Hematopoietic multipotent progenitor cell treated with erythropoietin and hydrocortisone succinate and interleukin-3 and kit ligand, for 8 days (in vitro differentiated cells): ENCODE measurements at places on chromosomes 1 and 21.

DNA sequence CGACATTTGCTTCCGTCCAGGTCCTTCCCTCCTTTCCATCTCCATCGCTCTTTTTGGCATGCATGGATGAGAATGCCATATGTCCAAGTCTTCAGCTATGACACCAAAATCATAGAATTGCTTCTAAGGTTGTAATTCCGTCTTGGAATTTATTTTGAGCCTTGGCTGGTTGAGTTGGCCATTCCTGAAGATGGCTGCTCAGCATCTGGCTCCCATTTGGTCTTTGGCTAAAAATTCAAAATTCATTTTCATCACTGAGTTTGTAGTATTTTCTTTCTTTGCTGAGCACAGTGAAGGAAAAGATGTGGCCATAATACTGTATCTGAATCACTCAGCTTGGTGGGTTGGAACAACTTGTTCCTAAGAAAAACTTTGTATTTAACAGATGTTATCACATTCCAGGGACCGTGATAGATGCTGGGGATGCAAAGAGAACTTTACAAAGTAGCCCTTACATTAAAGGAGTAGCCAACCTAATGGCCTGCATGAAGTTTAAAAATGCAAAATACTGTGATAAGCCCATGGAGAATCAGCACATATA is 15.6 kb downstream of the JUN start:
- DNase-seq = no peak

- no peak for DNase-seq
Observed at GRCh38 chr1:20724364-20725188, 6.8 kb upstream of the KIF17 start.

DNA sequence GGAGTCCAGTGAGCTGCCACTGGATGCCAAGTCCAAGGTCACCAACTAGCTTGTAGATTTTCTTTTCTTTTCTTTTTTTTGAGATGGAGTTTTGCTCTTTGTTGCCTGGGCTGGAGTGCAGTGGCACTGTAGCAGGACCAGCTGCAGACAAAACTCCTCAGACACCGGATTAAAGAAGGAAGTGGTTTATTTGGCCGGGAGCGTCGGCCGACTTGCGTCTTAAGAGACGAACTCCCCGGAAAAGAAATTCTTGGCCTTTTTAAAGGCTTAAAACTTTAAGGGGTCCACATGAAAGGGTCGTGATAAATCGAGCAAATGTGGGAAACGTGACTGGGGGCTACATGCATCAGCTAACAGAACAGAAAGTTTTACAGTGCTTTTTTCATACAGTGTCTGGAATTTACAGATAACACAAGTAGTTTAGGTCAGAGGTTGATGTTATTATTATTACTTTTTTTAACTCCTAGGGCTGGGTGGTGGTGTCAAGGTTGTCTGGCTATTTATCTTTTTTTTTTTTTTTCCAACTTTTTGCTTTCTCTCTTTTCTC is 36.4 kb upstream of the CFAP126 start:
- DNase-seq = no peak

DNA sequence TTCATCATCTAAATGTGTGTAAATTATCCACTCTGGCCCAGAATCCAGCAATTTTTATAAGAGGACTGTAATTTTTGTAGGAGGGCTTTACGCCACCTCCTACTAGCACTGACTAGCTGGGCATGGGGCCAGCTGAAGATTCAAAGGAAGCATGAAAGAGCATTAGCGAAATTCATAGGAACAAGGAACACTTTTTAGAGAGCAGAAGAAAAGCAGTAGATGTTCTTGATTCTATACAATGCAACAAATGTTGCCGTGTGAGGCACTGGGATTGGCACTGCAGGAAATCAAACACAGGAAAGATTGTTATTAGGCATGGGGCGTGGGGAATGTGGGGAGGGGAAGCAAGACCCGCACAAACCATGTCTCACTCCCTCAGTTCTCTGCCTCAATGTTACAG is 58.4 kb upstream of the PARP1 start:
- no peak for DNase-seq

DNA sequence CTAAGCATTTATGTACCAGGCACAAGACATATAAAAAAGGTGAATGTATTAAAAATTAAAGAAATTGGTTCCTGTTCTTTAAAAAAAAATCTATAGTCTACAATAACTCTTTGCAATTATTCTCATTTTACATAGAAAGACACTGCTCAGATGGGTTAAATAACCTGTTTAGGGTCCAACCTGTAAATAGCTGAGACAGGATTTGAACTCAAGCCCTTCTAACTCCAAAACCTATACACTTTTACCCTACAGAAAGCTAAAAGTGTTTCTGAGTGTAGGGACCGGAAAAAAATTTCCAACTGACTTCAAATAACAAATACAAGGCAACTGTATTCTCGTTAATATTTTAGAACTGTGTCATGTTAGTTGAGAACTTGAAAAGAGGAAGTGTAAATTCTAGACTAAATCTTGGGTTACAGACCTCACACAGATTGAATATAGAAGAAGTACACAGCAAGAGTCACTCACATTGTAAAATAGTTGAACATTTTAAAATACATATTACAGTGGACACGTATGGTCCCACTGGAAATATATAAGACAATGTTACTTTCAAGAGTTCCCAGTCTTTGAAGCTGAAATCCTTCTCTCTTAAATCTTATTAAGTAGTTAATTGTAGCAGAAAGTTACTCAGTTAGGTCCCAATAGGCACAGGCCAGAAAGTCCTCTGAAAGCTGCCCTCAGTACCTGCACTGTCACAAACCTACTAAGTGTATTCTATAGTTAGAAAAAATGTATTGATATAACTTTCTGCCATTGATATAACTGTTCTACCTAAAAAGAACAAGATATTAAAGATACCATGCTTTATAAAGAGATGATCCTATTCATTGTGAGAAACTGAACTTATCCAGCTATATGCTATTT is 7.3 kb downstream of the EDEM3 start:
- no peak for DNase-seq

- no peak for DNase-seq
Observed at GRCh38 chr1:31725134-31725533, 21.3 kb upstream of the COL16A1 start.

DNA sequence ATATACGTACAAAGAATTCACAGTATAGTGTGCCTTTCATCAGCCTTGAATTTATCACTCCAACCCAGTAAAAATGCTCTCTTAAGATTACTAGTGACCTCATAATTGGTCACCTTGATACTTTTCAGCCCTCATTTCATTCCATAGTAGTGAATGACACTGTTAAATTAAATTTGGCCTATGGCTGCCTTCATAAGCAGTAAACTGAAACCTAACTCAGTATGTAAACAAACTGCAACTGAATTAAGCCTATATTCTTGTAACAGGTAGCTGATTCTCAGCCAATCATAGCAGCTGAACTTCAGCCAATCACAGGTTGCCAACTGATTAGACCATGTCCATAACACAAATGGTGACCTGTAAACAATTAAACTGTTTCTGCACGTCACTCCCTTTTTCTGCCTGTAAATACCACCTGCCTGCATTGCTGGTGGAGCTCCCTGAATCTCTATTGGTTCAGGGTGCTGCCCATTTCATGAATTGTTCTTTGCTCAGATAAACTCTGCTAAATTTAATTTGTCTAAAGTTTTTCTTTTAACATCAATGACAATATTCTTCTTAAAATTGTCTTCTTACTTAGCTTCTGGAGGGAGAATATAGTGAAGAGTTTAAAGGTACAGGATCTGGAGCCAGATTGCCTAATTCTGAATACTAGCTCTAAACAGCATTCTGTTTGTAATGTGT is 24.0 kb upstream of the CAMSAP2 start:
- no peak for DNase-seq

DNA sequence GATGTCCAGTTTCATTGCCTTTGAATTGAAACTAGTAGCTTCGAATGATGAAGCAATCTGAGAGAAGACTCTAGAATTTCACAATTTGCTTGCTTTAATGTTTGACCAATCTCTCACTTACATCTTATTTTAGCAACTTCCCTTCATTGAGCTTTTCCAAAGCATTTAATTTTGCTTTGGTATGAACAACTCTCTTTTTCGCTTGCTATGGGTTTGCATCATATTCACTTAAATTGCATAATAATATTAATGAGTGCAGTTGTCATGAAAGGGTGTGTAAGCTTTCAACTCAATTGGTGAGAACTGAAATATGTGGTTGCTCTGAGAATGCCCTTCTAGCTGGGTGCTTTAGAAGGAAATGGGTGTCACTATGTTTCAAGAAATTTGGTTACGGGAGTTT is 309.2 kb downstream of the HLX start:
- no peak for DNase-seq

DNA sequence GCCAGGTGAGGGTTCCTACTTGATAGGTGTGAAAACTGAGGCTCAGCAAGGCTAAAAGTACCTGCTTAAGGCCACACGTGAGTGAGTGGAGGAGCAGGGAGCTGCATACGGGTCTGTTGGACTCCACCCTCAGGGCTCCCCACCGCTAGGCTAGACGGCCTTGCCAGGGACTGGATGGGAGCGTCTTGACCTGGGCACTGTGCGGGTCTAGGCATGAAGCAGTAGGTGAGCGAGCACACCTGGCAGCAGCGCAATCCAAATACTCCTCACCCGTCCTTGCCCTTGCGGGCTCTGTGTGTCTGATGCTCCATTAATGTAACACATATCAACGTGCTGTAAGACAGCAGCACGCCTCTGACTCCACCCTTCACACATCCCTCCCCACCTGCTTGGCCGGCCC is 94.0 kb downstream of the LACTBL1 start:
- DNase-seq = no peak
